ENCODE measurements at places on chromosomes 3 and 15.

DNA sequence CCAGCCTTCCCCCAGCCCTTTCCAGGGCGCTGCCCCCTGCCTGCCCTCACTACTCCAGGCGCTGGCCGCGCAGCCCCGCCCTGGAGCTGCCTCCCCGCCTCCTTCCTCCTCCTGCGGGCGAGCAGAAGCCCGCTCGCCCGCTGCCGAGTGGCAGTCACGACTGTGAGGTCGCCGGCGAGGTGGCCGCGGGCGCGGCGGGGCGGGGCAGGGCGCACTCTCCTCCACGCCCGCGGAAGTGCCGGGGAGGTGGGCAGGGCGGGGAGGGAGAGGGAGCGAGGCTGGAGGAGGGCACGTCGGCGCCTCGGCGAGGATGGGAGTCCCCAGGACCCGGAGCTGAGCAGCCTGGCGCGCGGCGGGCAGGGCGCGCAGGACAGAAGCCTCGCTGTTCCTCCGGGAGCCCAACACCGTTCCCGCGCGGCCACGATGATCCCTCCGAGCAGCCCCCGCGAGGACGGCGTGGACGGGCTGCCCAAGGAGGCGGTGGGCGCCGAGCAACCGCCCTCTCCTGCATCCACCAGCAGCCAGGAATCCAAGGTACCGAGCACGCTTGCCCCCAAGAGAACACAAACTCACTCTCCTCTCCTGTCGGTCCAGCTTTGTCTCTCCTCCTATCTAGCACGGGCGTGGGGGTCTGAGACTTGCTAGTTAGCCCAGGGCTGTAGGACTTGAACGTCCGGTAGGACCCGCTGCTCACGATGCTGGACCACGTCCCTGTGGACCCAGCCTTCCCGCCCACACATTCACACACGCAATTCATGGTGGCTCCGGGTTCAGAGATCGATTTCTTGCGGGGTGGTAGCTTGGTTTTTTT lies at the start of gene STAC:
STAC (plus strand) TSS at position 284 of the 811 bp plus-strand sequence; CDS start at position 424, 140 bp downstream.
- DNase-seq: peak; percentile 57

DNA sequence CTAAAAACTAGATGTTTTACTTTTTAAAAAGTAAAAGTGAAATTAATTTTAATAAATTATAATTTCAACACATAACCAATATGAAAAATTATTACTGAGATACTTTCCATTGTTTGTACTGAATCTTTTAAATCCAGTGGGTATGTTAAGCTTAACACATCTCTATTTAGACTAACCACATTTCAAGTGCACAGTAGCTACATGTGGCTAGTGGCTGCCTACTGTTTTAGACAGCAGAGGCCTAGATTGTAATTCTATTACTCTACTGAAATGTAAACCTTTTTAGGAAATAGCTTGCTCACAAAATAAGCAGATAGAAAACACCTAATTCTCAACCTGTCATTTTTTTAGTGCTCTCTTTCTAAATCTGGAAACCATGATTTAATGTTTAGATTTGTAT lies 4.9 kb downstream of the TCAIM start:
- no peak for DNase-seq

DNA sequence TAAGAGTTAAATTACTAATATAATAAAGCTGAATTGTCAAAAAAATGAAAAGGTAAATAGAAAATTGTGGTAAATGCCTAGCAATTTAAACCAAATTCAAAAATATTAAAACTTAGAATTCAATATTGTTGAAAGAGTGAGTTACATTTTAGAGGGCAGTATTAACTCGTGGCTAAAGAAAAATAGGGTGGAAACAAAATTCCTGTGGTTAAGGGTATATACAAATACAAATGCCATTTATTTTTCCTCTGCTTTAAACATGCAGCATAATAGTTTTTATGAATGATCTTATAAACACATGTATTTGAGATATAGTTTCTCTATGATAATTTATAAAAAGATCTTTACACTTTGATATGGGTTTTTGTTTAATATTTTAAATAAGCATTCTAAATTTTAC lies 79.0 kb downstream of the NEDD4 start:
- no peak for DNase-seq

GRCh38 chr3:57942388-57942787 lies 65.8 kb upstream of the FLNB start:
- DNase-seq: no peak

DNA sequence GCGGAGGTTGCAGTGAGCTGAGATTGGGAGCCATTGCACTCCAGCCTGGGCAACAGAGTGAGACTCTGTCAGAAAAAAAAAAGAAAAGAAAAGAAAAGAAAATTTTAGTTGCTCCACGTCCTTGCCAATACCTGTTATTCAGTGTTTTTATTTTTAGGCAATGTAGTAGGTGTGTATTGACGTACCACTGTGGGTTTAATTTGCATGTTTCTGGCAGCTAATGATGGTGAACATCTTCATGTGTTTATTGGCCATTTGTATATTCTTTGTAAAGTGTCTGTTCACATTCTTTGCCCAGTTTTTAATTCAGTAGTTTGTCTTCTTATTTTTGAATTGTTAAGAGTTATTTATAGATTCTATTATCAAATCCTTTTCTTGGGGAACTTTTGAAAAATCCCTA lies 38.1 kb upstream of the GCSAM start:
- DNase-seq: no peak

- no peak for DNase-seq
Measured at GRCh38 chr15:43214169-43214568, 6.6 kb downstream of the EPB42 start.

- no peak for DNase-seq
Measured at GRCh38 chr15:37792351-37792750, 142.1 kb upstream of the TMCO5A start.

- DNase-seq: peak; percentile 35
Measured at GRCh38 chr3:46565607-46566039, 479 bp downstream of the LRRC2 start.

GRCh38 chr3:184567946-184568559 lies 6.5 kb downstream of the EPHB3 start:
- peak; percentile 43 for DNase-seq

DNA sequence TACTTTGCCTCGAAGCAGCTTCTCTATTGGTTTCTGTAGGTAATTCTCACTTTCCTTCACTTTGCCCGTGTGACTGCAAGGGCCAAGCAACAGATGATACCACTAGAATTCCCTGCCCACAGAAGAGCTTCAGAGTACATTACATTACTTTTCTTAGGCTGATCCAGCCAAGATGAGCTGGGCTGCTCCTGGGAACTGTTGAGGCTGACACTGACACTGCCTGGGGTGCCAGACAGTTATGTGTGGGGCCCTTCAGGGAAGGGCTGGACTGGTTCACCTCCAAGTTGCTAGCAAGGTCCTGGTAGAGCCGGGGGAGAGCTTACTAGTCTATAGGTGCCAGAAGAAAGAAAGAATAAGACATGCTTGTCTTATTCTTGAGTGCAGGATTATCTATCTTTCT lies 19.0 kb downstream of the GORASP1 start:
- no peak for DNase-seq

GRCh38 chr3:159253860-159254259 lies 452.0 kb downstream of the MFSD1 start:
- DNase-seq: no peak

DNA sequence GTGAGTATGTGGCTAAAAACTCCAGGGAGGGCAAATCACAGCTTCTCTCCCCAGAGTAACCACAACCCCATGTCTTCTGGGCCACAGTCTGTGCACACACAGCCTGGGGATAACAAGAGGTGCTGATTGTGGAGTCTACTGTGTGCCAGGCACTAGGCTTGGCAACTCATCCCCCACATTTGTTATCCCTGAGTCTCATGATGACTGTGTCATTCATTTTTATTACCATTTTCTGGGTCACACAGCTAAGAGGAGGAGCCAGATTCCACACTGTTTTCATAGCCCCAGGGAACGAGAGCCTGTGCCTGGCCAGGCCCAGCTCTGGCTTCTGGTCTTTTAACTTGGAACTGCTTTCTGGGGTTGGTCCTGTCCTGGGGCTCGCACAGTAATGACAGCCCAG lies 34.5 kb downstream of the ESYT3 start:
- DNase-seq: peak; percentile 16

GRCh38 chr15:71319935-71320334 lies 204.7 kb downstream of the THSD4 start:
- DNase-seq: no peak

DNA sequence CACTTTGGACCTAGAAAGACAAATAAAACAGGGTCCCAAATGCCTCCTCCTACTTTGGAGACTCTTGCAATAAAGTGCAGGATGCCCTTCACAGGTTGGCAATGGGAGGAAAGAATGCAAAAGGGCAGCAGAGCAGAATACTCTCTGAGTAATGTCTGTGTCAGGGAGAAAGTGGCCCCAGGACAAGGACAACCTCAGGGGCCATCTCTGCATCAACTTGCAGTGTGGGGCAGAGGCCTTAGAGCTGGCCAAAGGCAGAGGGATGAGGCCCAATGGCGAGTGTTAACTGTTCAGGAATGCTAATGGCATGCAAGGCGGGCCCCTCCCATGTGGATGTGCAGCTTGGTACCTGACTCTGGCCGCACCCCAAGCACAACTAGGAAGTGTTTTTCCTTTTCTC lies 8.4 kb downstream of the UPK1B start:
- DNase-seq: no peak

All from cerebellar cortex (tissue), 1 donor.